Progenitor cell of endocrine pancreas (in vitro differentiated cells): ENCODE measurements at places on chromosomes 5 and 9. TPM values are rescaled to one million over a fixed set of nuclear protein-coding genes. Genes with fewer than 3 reads are reported as not detected.

GRCh38 chr9:97984188-97985057 is 1.3 kb downstream of the ANP32B start:
- peak overlapping the region; percentile 62 for H3K27ac ChIP-seq
- peaks cover 26% of the 10 kb centered on the region for H3K27me3 ChIP-seq
- DNase-seq, result peak; percentile 58
- peak overlapping the region; percentile 65 for H3K4me3 ChIP-seq

GRCh38 chr5:122515709-122516431 is 203.8 kb downstream of the SNCAIP start:
- DNase-seq, result peak; percentile 16
- H3K27me3 ChIP-seq, result peaks cover 13% of the 10 kb centered on the region
- no peak overlapping the region for H3K27ac ChIP-seq
- H3K4me1 ChIP-seq, result no peaks in the 10 kb centered on the region
- H3K36me3 ChIP-seq, result no peaks in the 10 kb centered on the region

DNA sequence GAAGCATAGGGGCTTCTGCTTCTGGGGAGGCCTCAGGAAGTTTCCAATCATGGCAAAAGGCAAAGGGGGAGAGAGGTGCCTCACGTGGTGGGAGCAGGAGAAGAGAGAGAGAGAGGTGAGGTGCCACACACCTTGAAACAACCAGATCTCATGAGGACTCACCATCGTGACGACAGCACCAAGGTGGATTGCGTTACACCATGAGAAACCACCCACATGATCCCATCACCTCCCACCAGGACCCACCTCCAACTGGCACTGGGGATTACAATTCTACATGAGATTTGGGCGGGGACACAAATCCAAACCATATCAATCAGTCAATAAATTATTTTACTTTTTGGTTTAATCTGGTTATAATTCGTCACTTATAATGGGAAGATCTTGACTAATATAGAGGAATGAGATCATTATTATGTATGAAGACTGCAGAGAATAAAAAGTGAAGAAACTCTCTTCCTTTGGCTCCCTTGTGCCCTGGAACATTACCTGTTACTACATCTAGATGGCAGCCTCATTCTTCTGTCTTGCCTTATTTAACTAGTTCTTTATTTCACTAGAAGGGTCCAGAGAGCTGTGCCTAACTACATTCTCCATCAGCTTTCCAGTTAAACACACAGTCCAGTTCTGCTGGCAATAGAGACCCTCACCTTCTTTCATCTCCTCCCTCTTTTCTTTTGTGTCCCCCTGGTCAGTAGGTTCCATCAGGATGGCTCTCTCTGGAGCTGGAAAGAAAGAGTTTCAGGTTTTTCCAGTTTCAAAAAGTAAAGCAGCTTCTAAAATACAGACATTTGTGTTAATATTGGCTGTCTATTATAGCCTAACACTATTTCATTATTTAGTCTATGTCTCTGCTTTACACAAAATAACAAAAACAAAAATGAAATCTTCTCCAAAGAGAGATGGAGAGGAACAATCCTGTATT is 21.7 kb upstream of the SPINK7 start:
- no peak overlapping the region for H3K4me3 ChIP-seq
- H3K27ac ChIP-seq, result peak overlapping the region; percentile 74
- peaks cover 6% of the 10 kb centered on the region for H3K27me3 ChIP-seq
- H3K4me1 ChIP-seq, result peaks cover 14% of the 10 kb centered on the region
- DNase-seq, result no peak
- H3K36me3 ChIP-seq, result no peaks in the 10 kb centered on the region

- H3K27ac ChIP-seq, result no peak overlapping the region
- H3K27me3 ChIP-seq, result no peaks in the 10 kb centered on the region
- H3K36me3 ChIP-seq, result peaks cover 29% of the 10 kb centered on the region
- H3K4me1 ChIP-seq, result peaks cover 7% of the 10 kb centered on the region
- H3K4me3 ChIP-seq, result no peak overlapping the region
These were observed 44.8 kb downstream of the SUSD1 start for GRCh38 chr9:112130347-112130746.

- no peaks in the 10 kb centered on the region for H3K27me3 ChIP-seq
- no peak for DNase-seq
- H3K27ac ChIP-seq, result no peak overlapping the region
These were observed 60.0 kb downstream of the ADAMTS16 start for GRCh38 chr5:5200133-5200532.

DNA sequence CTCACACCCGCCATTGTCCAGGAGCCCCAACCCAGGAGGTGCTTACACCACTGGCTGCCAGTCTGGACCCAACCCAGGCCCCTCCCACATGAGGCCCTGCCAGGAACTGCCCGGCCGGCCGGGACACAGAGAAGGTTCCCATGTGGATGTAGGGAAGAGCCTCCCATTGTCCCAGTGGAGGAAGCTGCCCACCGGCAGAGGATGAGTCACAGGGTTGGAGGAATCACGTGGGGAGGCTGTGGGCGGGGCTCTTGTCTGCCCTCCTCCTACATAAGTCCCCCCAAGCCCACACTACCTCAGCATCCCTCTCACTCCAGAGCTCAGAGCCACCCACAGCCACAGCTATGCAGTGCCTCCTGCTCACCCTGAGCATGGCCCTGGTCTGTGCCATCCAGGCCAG is 26.1 kb downstream of the PAEP start:
- H3K4me3 ChIP-seq, result no peak overlapping the region
- H3K36me3 ChIP-seq, result no peaks in the 10 kb centered on the region
- H3K27ac ChIP-seq, result no peak overlapping the region
- H3K4me1 ChIP-seq, result no peaks in the 10 kb centered on the region

- peaks cover 21% of the 10 kb centered on the region for H3K4me1 ChIP-seq
- H3K27me3 ChIP-seq, result peaks cover 27% of the 10 kb centered on the region
- no peak for DNase-seq
- no peaks in the 10 kb centered on the region for H3K36me3 ChIP-seq
- no peak overlapping the region for H3K27ac ChIP-seq
These were observed 5.0 kb upstream of the ZNF462 start for GRCh38 chr9:106857811-106858470.

Gene MAP1B
- total RNA-seq, result 58.6 and 63.8 TPM in 2 replicates

Gene TRIM36
- total RNA-seq, result 5.3 and 9.4 TPM in 2 replicates

Gene PCDHGA11
- 3.1 and 3.3 TPM in 2 replicates for total RNA-seq

Gene VAV2
- 80.6 and 82.8 TPM in 2 replicates for total RNA-seq

Gene DCP2
- 84.0 and 93.0 TPM in 2 replicates for total RNA-seq

Gene UGT3A2
- 0.53 and 0.67 TPM in 2 replicates for total RNA-seq
